ENCODE measurements at places on chromosomes 16 and 17. TPM values are rescaled to one million over a fixed set of nuclear protein-coding genes. Genes with fewer than 3 reads are reported as not detected.

Gene RHBDL1
- total RNA-seq: 0.33 TPM

GRCh38 chr16:23334950-23335349 lies 32.8 kb downstream of the SCNN1B start:
- H3K36me3 ChIP-seq: no peaks in the 10 kb centered on the region
- no peak for DNase-seq
- H3K4me3 ChIP-seq: no peak overlapping the region
- H3K4me1 ChIP-seq: no peaks in the 10 kb centered on the region

- DNase-seq: no peak
- no peak overlapping the region for H3K4me3 ChIP-seq
- H3K27me3 ChIP-seq: no peaks in the 10 kb centered on the region
- H3K36me3 ChIP-seq: no peaks in the 10 kb centered on the region
- no peaks in the 10 kb centered on the region for H3K4me1 ChIP-seq
- no peak overlapping the region for H3K27ac ChIP-seq
Measured at GRCh38 chr16:67694611-67695010, 24.5 kb downstream of the GFOD2 start.

DNA sequence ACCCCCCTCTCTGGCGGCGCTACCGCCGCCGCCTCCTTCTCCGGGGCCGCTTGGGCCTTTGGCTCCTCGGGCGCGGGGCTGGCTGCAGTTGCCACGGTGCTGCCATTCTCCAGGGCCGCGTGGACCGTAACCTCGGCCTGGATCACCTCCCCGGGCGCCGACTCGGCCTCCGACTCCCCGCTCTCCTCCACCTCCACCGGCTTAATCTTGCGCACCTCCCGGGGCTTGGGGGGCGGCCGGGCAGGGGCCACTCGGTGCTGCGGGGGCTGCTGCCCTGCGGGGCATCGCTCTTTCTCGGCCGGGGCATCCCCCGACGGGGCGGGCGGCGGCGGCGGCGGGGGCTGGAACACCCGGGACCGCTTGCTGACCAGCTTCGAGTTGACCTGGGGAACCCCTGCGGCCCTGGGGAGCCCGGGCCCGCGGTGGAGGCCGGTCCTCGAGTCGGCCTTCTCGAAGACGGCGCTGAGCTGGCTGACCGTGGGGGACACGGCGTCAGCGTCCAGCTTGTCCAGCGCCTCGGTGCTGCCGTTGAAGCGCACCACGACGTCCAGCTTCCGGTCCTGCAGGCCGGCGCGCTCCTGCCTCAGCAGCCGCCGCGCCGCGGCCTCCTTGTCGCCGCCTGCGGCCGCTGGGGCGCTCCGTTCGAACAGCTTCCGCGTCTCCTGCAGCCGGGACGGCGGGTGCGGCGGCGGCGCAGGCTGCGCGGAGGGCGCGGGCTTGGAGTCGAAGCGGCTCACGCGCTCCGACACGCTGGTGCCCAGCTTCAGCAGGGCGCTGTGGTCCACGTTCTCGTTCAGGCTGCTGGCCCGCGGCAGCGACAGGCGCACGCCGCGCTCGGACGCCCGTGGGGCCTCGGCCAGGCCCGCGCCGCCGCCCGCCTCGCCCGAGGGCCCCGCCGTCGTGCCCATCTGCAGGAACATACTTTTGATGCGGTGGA lies 792 bp downstream of the PPP1R9B start:
- H3K27me3 ChIP-seq: no peaks in the 10 kb centered on the region
- peaks cover 65% of the 10 kb centered on the region for H3K4me1 ChIP-seq
- peaks cover 5% of the 10 kb centered on the region for H3K36me3 ChIP-seq
- H3K4me3 ChIP-seq: peak overlapping the region; percentile 70
- DNase-seq: peak; percentile 72

DNA sequence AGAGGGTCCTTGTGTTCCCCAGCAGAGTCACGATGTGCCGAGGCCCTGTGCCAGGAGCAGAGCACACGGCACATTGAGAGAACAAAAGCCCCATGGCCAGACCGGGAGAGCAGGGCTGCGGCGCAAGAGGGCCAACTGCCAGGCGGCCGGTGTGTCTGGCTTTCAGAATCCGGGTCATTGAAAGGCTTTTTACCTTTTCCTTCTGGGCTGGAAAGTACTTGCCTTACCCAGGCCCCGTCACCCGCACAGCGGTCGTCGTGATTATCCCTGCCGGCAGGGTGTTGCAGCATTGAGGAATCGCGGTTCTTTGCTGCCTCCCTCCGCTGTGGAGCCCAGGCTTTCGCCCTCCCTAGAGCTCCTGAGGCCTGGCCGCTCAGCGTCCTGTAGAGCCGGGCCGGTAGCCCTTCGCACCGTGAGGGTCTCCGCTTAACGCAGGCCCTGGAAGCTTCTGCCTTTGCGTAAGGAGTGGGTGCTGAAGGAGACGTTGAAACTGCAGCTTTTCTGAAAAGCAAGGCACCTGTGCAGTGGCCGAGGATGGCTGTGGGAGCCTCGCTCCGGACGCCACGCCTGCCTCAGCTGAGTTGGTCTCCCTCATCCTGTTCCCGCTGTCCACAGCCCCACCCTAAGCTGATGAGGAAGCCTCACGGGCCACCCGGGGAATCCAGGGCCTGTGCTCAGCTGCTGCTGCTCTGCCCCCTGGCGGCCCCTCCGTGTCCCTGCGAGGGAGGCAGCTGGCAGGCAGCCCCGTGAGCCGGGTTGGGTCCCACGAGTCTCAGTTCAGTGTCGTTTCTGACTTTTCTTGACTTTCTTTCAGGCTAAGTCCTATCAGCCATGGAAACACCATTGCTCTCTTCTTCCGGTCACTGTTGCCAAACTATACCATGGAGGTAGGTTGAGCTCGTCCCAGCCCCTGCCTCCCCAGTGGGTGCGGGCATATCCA lies 8.6 kb upstream of the MC1R start:
- H3K4me1 ChIP-seq: peaks cover 6% of the 10 kb centered on the region
- no peaks in the 10 kb centered on the region for H3K27me3 ChIP-seq
- DNase-seq: peak; percentile 63
- no peak overlapping the region for H3K27ac ChIP-seq
- H3K36me3 ChIP-seq: peaks cover 12% of the 10 kb centered on the region
- no peak overlapping the region for H3K4me3 ChIP-seq

DNA sequence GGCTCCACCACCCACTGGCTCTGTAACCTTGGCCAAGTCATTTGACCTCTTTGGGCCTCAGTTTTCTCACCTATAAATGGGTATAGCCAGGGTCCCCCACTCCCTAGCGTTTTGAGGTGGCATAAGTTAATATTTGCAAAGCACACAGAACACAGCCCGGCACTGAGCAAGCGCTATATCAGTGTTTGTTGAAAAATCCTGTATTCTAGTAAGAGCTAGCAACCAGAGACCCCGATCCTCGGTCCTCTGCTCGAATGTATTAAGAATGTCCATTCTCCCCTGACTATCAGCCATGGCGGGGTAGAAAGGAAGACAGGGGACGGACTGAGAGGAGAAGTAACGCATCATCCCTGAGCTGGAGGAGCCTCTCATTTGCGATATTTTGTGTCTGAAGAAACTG lies 131.2 kb downstream of the IRF8 start:
- DNase-seq: no peak
- H3K27ac ChIP-seq: no peak overlapping the region
- no peaks in the 10 kb centered on the region for H3K4me1 ChIP-seq
- no peaks in the 10 kb centered on the region for H3K27me3 ChIP-seq

- H3K4me3 ChIP-seq: no peak overlapping the region
- no peak for DNase-seq
- H3K4me1 ChIP-seq: no peaks in the 10 kb centered on the region
- no peak overlapping the region for H3K27ac ChIP-seq
- no peaks in the 10 kb centered on the region for H3K27me3 ChIP-seq
- no peaks in the 10 kb centered on the region for H3K36me3 ChIP-seq
Measured at GRCh38 chr16:51045186-51045585, 105.9 kb downstream of the SALL1 start.

DNA sequence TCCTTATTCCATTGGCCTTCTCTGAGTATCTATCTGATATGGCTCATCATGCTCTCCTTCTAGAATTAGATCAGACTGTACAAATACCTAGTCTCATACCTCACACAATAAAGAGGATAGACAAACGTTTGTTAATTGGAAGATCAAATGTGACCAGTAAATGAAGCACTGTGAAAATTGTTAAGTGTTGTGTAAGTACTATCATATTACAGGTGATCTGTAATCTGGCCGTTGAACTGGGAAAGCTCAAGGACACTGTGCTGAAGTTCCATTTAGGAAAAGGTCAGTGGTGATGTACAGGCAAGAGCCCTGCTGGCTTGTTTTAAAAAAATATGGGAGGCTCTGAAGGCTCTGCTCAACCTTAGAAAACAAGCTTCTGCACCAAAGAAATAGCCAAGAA lies 38.5 kb upstream of the CORO6 start:
- no peak for DNase-seq
- H3K4me1 ChIP-seq: no peaks in the 10 kb centered on the region
- H3K4me3 ChIP-seq: no peak overlapping the region
- H3K27me3 ChIP-seq: no peaks in the 10 kb centered on the region

Gene DPEP1
- total RNA-seq: not detected

DNA sequence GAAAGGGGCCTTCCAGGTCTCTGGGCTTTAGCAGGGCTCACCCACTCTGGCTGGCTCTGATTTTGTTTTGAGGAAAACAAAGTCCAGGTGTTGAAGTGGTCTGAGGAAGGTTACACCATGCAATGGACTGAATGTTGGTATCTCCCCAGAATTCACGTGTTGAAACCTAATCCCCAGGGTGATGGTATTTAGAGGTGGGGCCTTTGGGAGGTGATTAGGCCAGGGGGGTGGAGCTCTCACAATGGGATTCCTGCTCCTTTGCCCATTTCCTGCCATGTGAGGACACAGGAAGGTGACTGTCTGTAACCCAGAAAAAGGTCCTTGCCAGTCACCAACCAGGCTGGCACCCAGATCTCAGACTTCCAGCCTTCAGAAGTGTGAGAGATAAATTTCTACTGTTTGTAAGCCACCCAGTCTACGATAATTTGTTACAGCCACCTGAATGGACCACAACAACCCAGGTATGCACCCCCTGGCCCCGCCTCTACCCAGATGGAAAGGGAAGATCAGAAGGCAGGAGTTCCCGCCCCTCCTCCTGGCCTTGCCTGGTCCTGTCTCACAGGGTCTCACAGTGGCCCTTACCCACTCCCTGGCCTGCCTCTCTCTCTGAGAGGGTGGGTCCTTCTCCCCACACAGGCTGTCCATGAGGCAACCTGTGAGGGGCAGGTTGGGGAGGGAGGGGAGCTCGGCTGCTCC lies 32.0 kb downstream of the LRRC75A start:
- no peak overlapping the region for H3K4me3 ChIP-seq
- H3K27ac ChIP-seq: no peak overlapping the region
- no peaks in the 10 kb centered on the region for H3K4me1 ChIP-seq
- no peak for DNase-seq
- H3K36me3 ChIP-seq: no peaks in the 10 kb centered on the region

Gene OTOP3
- total RNA-seq: not detected

Gene KRTAP9-4
- not detected for total RNA-seq

GRCh38 chr17:17201907-17202306 lies 4.2 kb downstream of the PLD6 start:
- H3K27ac ChIP-seq: no peak overlapping the region
- DNase-seq: no peak
- no peaks in the 10 kb centered on the region for H3K27me3 ChIP-seq

DNA sequence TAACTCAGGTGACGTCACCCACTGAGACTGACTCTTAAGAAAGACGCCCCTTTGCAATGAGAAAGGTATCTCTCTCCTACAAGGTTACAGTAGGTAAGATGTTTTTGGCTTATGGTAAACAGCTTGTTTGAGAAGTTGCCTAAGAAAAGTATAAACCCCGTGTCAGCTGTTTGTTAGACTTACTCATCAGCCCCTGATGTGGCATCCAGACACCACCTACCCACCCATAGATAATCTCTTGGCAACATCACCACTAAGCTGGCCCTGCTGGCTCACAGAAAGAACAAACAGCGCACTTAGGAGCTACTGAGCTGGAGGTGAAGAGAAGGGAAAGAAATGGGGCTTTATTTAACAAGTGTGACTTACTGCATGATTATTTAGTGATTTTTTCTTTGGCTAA lies 121.0 kb downstream of the PARN start:
- no peak overlapping the region for H3K4me3 ChIP-seq
- H3K4me1 ChIP-seq: no peaks in the 10 kb centered on the region
- no peaks in the 10 kb centered on the region for H3K36me3 ChIP-seq

- H3K4me3 ChIP-seq: no peak overlapping the region
Measured at GRCh38 chr16:74117798-74118197, 178.8 kb upstream of the PSMD7 start.

Gene UNC45B
- total RNA-seq: not detected

GRCh38 chr17:752620-753219 lies 656 bp upstream of the GEMIN4 start:
- H3K27me3 ChIP-seq: no peaks in the 10 kb centered on the region
- H3K27ac ChIP-seq: peak overlapping the region; percentile 72
- DNase-seq: no peak

- no peak overlapping the region for H3K27ac ChIP-seq
- no peaks in the 10 kb centered on the region for H3K36me3 ChIP-seq
- no peak for DNase-seq
Measured at GRCh38 chr16:11326084-11326736, 19.0 kb upstream of the RMI2 start.

DNA sequence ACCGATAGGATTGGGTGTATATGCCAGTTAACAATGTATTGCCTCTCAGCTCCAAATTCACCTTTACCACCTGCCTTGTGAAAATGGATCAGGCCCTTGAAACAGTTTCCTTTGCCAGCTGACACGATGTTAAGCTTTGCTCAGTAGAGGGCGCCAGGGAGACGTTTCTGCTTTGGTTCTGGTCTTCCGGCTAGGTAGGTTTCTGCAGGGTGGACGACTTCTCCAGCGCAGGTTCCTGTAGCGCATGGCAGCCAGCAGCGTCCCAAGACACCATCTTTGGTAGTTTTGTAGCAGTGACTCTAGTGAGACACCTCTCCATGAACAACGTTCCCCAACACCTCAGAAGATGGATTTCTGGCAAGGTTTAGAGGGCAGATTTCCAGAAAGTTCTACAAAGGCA lies 24.0 kb downstream of the SYCE1L start:
- H3K4me3 ChIP-seq: no peak overlapping the region
- H3K4me1 ChIP-seq: no peaks in the 10 kb centered on the region
- H3K36me3 ChIP-seq: no peaks in the 10 kb centered on the region
- DNase-seq: no peak
- no peaks in the 10 kb centered on the region for H3K27me3 ChIP-seq

Gene PRKCB
- 96.5 TPM for total RNA-seq

DNA sequence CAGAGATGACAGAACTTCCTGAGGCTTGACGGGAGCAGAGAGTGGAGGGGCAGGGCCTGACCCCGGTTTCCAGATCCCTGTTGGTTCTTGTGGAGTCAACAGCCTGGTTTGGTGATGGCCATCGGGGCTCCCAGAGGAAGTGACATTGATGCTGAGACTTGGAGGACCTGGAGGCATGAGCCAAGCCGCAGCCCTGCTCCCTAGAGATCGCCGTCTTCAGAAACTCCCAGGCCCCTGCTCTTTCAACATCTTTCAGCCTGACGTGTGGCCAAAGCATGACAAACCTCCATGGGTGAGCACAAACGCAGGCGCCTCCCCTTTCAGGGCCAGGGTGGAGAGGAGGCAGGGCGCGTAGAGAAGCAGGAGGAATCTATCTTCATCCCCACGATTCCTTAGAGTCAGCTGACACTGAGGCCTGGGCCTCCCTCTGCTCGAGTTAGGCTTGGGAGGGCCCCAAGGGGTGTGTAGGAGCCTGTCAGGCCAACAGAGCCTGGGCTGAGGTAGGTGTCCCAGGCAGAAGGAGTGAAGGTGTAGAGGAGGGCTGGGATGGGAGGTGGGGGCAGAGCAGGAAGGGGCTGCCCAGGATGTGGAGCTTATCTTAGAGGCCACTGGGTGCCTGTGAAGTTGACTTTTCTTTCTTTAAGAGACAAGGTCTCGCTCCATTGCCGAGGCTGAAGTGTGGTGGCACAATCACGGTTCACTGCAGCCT lies 56.1 kb upstream of the MED9 start:
- H3K27me3 ChIP-seq: no peaks in the 10 kb centered on the region
- peaks cover 14% of the 10 kb centered on the region for H3K4me1 ChIP-seq
- DNase-seq: no peak
- no peak overlapping the region for H3K27ac ChIP-seq
- no peak overlapping the region for H3K4me3 ChIP-seq
- H3K36me3 ChIP-seq: no peaks in the 10 kb centered on the region

Gene HSDL1
- 15.2 TPM for total RNA-seq

Data from CD8-positive, alpha-beta memory T cell (primary cell).